ENCODE measurements at places on chromosomes 6 and 20. TPM values are rescaled to one million over a fixed set of nuclear protein-coding genes. Genes with fewer than 3 reads are reported as not detected.

RAET1L gene
- total RNA-seq = not detected

HSPA1A gene
- 61.2 TPM for total RNA-seq

HUS1B gene
- 2.9 TPM for total RNA-seq

DNA sequence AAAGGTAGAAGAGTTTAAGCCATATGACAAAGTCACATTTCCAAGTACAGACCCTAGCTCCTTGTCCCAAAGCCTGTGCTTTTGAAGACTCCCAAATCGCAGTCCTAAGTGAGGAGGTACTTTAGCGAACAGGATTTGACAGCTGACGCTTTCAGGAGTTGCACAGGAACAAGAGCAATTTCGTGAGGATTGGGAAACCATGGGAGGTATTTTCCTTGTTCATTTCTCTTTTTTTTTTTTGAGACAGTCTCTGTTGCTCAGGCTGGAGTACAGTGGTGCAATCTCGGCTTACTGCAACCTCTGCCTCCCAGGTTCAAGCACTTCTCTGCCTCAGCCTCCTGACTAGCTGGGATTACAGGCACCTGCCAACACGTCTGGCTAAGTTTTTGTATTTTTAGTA is 150.6 kb downstream of the MTHFD1L start:
- no peaks in the 10 kb centered on the region for H3K36me3 ChIP-seq
- H3K27ac ChIP-seq = no peak overlapping the region
- no peak overlapping the region for H3K4me3 ChIP-seq

DNA sequence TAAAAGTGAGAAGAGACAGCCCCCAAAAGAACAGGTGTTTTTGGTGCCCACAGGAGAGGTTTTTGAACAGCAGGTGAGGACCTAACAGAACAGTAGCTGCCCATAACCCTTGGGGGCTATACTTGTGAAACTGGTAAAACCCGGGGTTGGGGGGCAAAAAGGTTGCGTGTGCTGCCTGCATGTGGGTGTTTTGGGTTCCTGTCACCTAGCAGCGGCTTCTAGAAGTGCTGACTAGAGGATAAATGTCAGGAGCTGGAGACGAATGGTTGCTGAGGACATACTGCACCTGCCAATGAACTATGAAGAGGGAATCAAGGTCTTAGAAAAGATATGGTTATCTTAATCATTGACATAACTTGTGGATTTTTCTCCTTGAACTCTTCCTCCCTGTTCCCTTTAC is 16.0 kb downstream of the TAF11 start:
- peaks cover 9% of the 10 kb centered on the region for H3K36me3 ChIP-seq
- no peak overlapping the region for H3K4me3 ChIP-seq
- no peak overlapping the region for H3K27ac ChIP-seq
- no peak for DNase-seq
- H3K27me3 ChIP-seq = no peaks in the 10 kb centered on the region

- H3K36me3 ChIP-seq = no peaks in the 10 kb centered on the region
- H3K4me1 ChIP-seq = no peaks in the 10 kb centered on the region
- peaks cover 4% of the 10 kb centered on the region for H3K27me3 ChIP-seq
- no peak overlapping the region for H3K27ac ChIP-seq
- no peak for DNase-seq
- no peak overlapping the region for H3K4me3 ChIP-seq
Observed at GRCh38 chr20:24718696-24719095, 230.4 kb upstream of the CST7 start.

DNA sequence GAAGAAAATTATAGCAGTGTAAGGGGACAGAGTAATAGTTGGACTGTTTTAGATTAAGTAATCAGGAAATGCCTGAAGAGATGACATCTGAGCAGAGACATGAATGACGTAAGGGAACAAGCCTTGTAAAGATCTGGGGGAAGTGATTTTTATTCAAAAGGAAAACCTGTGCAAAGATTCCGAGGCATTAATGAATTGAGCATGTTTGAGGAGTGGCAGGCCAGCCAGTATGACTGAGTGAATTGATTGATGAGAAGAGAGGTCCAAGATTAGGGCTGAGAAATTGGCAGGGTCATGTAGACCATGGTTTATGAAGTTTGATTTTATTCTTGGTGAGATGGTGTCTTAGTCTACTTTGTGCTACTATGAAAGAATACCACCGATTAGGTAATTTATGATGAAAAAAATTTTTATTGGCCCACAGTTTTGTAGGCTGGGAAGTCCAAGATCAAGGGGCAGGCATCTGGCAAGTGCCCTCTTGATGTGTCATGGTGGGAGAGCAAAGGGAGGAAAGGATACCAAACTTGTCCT is 95.1 kb downstream of the LIN28B start:
- H3K4me1 ChIP-seq = no peaks in the 10 kb centered on the region
- no peaks in the 10 kb centered on the region for H3K27me3 ChIP-seq
- no peaks in the 10 kb centered on the region for H3K36me3 ChIP-seq
- no peak for DNase-seq
- H3K27ac ChIP-seq = no peak overlapping the region
- no peak overlapping the region for H3K4me3 ChIP-seq

DNA sequence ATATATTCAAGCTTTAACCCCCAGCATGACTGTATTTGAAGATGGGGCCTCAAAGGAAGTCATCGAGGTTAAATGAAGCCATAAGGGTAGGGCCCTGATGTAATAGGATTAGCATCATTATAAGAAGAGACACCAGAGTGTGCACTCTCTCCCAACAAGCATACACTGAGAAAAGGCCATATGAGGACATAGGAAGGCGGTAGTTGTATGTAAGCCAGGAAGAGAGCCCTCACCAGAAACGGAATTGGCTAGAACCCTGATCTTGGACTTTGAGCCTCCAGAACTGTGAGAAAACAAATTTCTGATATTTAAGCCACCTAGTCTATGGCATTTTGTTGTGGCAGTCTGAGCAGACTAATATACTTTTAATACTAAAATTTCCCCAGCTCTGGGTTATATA is 150.1 kb upstream of the STXBP5 start:
- no peak overlapping the region for H3K27ac ChIP-seq
- H3K4me1 ChIP-seq = no peaks in the 10 kb centered on the region
- DNase-seq = no peak
- H3K36me3 ChIP-seq = no peaks in the 10 kb centered on the region
- H3K4me3 ChIP-seq = no peak overlapping the region
- H3K27me3 ChIP-seq = no peaks in the 10 kb centered on the region

- no peak for DNase-seq
- no peak overlapping the region for H3K27ac ChIP-seq
- H3K4me1 ChIP-seq = peaks cover 29% of the 10 kb centered on the region
- H3K4me3 ChIP-seq = no peak overlapping the region
- no peaks in the 10 kb centered on the region for H3K27me3 ChIP-seq
- no peaks in the 10 kb centered on the region for H3K36me3 ChIP-seq
Observed at GRCh38 chr6:157542414-157543160, 161.6 kb downstream of the ZDHHC14 start.

DNA sequence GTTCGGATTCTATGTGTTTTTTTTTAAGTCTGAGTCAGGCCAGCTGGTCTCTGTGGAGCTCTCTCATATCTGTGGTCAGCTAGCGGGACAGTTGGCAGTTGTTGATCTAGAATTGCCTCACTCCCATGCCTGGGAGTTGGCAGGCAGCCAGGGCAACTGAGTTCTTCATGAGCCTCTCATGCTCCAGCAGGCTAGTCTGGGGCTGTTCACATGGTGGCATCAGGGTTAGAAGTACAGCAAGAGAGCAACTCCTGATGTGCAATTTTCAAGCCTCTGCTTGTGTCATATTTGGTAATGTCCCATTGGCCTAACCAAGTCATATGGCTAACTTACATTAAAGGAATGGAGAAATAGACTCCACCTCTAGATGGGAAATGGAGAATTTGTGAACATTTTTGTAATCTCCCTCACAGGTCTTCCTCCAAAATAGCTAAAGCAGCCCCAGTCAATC is 6.7 kb upstream of the IFT52 start:
- no peaks in the 10 kb centered on the region for H3K4me1 ChIP-seq
- DNase-seq = no peak
- H3K27me3 ChIP-seq = no peaks in the 10 kb centered on the region
- no peak overlapping the region for H3K27ac ChIP-seq
- H3K4me3 ChIP-seq = no peak overlapping the region

GRCh38 chr20:24066076-24066700 is 77.6 kb upstream of the GGTLC1 start:
- H3K27me3 ChIP-seq = no peaks in the 10 kb centered on the region
- DNase-seq = no peak
- no peaks in the 10 kb centered on the region for H3K4me1 ChIP-seq
- no peak overlapping the region for H3K4me3 ChIP-seq

DNA sequence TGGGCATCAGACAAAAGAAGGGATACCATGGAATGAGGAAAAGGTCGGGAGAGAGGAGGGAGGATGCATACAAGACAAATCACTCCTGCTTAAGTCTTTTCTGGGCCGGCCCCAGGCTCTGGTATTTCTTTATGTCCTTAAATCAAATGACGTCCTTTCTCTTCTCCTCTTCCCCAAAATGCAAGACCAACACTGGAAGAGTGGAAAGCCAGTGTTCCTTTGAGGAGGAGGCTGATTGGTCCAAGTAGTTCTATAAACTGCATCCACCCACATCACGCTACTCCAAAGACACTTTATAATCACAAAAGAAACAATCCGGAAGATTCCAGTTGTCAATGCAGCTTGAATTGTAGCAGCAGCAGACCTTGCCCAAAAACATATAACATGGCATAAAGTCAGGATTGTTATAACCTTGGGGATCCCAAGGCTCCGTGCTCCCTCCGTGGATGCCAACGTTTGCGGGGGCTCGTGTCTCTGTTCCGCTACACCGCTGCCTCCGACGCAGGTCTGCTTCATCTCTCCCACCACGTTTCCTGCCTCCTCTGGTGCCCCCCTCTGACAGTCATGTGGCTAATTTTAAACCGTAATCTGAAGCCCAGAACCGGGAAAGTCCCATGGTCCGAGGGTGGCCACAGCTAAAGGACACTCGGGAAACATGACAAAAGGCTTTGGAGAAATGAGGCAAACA is 47.1 kb downstream of the MCUR1 start:
- peak overlapping the region; percentile 40 for H3K4me3 ChIP-seq
- DNase-seq = peak; percentile 50
- H3K27ac ChIP-seq = no peak overlapping the region
- H3K4me1 ChIP-seq = peaks cover 24% of the 10 kb centered on the region

- no peaks in the 10 kb centered on the region for H3K27me3 ChIP-seq
- H3K27ac ChIP-seq = no peak overlapping the region
- no peak for DNase-seq
Observed at GRCh38 chr20:19504251-19504650, 253.8 kb upstream of the RIN2 start.

GRCh38 chr6:53238311-53238710 is 89.7 kb upstream of the GCM1 start:
- peaks cover 73% of the 10 kb centered on the region for H3K4me1 ChIP-seq
- DNase-seq = no peak
- H3K27ac ChIP-seq = no peak overlapping the region
- H3K4me3 ChIP-seq = no peak overlapping the region

DNA sequence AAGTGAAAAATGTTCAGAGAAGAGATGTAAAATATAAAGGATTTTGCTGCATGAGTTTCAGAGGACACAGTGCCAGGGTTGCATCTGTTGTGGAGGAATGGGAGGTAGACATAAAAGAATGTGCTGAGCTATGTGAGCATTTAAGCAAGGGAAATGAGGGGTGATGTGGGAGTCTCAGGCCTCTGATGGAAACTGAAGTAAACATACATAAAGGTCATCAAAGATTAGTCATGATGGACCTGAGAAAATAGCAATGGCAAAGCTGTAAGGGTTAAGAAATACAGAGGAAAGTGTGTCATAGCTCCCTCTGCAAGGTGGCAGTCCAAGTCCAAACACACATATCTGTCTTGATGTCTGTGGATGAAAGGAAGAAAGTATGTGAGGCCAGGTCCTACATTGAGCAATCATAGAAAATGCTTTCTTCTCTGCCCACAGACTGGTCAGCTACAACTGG is 306.6 kb upstream of the ECI2 start:
- H3K27me3 ChIP-seq = no peaks in the 10 kb centered on the region
- H3K36me3 ChIP-seq = no peaks in the 10 kb centered on the region
- peaks cover 4% of the 10 kb centered on the region for H3K4me1 ChIP-seq
- no peak overlapping the region for H3K4me3 ChIP-seq

DNA sequence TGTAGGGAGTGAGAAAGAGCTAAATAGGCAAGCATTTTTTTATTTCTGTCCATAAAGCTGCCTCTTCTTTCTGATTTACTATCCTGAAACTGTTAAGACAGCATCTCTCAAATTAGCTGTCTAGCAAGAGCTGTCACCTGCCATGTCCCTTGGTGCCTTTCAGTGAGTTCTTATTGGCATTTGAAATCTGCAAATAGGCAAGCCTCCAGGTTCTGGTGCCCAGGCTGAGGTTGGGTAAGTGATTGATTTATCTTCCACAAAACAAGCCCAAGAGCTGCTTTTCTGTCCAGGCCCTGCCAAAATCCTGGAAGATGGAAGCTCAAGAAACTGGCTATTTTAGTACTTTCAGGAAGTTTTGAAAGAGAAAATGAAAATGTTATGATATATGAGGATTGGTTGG is 22.4 kb downstream of the MANEA start:
- no peaks in the 10 kb centered on the region for H3K27me3 ChIP-seq
- no peak for DNase-seq
- no peak overlapping the region for H3K4me3 ChIP-seq
- no peak overlapping the region for H3K27ac ChIP-seq
- no peaks in the 10 kb centered on the region for H3K36me3 ChIP-seq

DNA sequence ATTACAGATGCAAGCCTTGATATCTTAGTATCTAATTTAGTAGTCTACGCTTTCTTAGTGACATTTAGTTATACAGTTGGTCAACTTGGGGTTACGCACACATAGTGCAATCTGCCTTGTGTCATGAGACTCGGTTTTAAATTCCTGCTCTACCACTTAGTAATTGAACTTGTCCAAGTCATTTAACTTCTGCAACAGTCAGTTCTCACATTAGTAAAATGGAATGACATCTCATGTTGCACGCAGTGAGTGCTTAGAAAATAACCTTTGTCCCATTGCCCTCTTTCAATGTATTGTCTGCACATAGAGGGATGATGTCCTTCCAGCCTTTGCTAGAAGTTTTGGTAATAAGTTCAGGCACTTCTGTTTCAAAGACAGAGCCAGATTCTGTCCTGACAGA is 48.6 kb downstream of the TMEM170B start:
- no peaks in the 10 kb centered on the region for H3K4me1 ChIP-seq
- no peak overlapping the region for H3K4me3 ChIP-seq
- DNase-seq = no peak
- no peaks in the 10 kb centered on the region for H3K36me3 ChIP-seq
- H3K27ac ChIP-seq = no peak overlapping the region

- no peak overlapping the region for H3K27ac ChIP-seq
- no peak for DNase-seq
- H3K36me3 ChIP-seq = peaks cover 38% of the 10 kb centered on the region
- H3K4me1 ChIP-seq = peaks cover 15% of the 10 kb centered on the region
- no peaks in the 10 kb centered on the region for H3K27me3 ChIP-seq
Observed at GRCh38 chr20:62390317-62391164, 3.6 kb downstream of the RPS21 start.

Measured in B cell (primary cell).